ENCODE measurements at places on chromosomes 2 and 18.
A peak's percentile ranks its signal among the peaks of the same experiment; 100 is the strongest.

DNA sequence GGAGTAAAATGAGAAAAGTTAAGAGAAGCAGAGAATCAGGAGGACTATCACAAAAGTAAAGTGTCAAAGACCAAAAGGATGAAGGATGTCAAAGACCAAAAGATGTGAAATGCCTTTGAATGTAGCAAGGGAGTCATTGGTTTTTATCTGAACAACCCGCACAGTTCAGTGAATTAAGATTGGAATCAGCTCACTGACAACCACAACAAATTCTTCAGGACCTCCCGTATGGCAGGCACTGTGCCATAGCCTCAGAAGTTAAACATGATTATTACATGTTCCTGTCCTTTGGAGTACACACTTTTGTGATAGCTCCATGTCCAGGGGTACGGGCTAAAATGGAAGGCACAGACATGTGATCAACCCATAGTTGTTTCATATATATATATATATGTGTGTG lies 5.0 kb upstream of the TXNL1 start:
- ATAC-seq: no peak

DNA sequence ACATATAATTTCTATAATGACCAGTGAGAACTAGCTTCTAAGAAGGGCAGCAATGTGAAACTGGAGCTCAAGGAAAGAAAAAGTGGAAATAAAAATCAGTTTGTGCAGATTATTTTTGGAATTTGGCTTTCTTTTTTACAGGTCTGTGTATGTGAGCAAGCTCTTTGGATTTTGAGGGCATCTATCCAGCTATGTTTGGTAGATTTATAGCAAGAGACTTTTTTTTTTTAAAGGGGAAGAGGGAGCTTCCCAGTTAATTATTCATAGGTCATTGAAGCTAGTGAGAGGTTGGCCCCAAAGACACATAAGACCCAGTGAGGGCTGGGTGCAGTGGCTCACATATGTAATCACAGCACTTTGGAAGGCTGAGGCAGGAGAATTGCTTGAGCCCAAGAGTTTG lies 24.0 kb upstream of the COLEC12 start:
- no peak for ATAC-seq

DNA sequence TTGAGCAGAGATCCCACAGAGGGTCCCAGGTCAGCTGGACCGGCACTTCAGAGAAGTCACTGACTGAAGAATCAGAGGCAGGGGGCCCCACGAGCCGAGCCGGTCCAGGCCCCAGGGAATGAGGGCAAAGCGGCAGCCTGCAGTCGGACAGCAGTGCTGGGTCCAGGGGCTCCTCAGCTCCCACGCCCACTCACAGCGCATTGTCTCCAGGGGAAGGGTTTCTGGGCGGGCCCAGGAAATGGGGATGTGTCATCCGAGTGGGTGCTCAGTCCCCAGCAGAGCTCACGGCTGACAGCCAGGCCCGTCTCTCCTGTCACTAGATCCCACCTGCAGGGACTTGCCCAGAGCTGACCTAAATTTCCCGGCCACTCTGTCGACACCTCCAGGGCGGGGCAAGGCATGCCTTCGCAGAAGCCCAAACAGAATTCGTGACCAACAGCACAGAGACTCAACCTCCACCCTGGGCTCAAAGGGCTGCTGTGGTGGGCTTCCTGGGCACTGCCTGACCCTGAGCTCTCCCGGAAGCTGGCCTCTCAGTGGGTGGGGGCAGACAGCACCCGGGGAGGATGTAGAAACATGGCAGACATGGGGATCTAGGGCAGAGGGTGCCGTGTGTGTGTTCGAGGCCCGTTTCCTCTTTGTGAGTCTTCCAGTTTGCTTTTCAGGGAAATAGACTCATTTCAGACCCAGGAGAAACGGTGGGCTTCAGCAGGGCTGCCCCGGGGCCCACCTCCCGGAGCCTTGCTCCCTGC lies 42.1 kb upstream of the TAF1B start:
- ATAC-seq: peak; percentile 54

- ATAC-seq: peak; percentile 17
Observed at GRCh38 chr2:136394136-136395060, 276.4 kb upstream of the CXCR4 start.

GRCh38 chr18:22504251-22505030 lies 86.7 kb upstream of the CTAGE1 start:
- no peak for ATAC-seq

- ATAC-seq: no peak
Observed at GRCh38 chr2:26911911-26912861, 58.3 kb upstream of the MAPRE3 start.

- ATAC-seq: peak; percentile 33
Observed at GRCh38 chr2:45935791-45936622, 284.5 kb downstream of the PRKCE start.

GRCh38 chr2:186980787-186981550 lies 132.0 kb upstream of the ZSWIM2 start:
- no peak for ATAC-seq

GRCh38 chr2:120921457-120921856 lies 185.8 kb downstream of the GLI2 start:
- ATAC-seq: no peak

- peak; percentile 66 for ATAC-seq
Observed at GRCh38 chr2:28621172-28622100, 125.6 kb downstream of the PLB1 start.

- ATAC-seq: peak; percentile 45
Observed at GRCh38 chr2:111624411-111625156, 259.4 kb downstream of the ANAPC1 start.

DNA sequence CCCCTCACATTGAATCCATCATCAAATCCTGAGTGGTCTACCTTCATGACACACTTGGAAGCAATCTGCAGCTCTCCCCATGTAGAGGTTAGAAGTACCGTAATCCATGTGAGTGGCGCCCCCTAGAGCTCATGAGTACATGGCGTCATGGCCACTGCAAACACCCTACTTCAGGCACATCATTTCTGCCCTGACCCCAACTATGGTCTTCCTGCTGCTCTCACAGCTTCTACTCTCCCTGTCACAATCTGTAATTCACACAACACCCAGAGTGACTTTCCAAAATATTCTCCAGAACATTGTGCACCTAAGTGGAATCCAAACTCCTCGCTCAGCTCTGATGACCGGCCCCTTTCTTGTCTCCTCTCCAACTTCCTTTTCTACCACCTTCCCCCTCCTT lies 141.9 kb downstream of the ANKRD44 start:
- peak; percentile 71 for ATAC-seq

- no peak for ATAC-seq
Observed at GRCh38 chr2:71767663-71768062, 314.3 kb downstream of the DYSF start.

DNA sequence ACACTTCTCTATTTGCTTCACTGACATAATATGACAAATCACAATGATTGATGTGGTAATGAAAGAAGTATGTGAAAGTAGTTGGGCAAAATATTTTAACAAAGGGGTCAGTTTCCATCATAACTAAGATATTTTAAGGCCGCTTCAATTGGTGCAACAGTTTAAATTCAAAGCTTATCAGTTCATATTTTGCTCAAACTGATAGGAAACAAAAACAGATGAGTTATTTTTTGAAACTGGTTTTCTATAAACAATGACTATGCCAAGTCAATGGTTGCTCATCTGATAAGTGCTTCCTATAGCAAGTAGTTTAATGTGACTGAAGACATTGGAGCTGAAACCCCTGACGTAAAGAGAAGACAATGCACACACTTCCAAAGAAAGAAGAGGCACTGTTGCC lies 1290.7 kb downstream of the SUCLG1 start:
- no peak for ATAC-seq

DNA sequence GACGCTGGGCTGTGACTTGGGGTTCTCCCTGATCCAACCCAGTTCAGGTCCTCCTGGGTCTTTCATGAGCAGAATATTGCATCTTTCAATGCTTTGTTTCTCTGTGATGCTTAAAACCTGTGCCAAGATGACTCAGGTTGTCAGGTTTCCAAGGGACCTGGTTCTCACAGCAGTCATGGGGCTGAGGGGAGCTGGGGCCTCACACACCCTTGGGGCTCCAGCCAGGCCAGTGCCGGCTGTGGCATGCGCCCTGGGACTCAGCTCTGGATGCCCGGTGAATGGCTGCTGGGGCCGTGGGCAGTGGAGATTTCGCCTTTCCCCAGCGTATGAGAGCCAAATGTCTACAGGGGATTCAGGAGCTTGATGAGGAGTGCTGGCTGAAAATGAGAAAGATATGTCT lies 29.6 kb downstream of the EDAR start:
- no peak for ATAC-seq

- no peak for ATAC-seq
Observed at GRCh38 chr2:129678751-129679150, 300.7 kb upstream of the RAB6C start.

GRCh38 chr2:73919596-73920228 lies 7.0 kb upstream of the DGUOK start:
- no peak for ATAC-seq
